ENCODE measurements at places on chromosomes 11 and 22.

- DNase-seq: no peak
Measured at GRCh38 chr22:46074771-46075551, 75.4 kb upstream of the PPARA start.

DNA sequence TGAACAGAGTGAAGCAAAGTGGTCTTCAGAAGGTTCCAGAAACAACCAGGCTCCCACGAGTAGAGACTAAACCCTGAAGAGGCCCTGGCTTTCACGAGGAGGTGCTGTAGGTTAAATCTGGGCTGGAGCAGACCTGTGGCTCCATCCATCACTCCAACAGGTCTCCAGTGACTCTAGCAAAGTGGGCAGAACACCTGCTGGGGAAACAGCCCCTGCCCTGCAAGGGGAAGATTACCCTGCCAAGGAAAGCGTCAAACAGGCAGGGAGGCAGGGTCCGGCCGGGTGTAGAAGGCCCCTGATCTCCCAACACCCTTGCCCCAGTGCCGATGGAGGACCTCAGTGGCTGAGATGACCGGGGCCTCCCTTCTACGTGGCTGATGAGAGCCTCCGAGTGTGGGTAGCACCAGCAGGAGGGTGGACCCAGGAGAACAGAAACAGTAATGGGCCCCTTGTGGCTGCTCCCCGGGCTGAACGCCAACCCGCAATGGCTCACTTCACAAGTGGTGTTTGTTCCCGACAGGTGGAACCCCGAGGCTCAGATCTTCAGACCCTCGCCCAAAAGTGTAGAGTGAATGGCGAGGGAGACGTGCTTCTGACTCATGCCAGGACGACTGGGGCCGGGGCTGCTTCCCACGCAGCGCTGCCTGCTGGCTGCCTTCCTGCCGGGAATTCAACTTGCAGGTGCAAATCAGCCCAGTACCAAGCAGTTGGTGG lies 112.0 kb downstream of the SHANK2 start:
- no peak for DNase-seq

DNA sequence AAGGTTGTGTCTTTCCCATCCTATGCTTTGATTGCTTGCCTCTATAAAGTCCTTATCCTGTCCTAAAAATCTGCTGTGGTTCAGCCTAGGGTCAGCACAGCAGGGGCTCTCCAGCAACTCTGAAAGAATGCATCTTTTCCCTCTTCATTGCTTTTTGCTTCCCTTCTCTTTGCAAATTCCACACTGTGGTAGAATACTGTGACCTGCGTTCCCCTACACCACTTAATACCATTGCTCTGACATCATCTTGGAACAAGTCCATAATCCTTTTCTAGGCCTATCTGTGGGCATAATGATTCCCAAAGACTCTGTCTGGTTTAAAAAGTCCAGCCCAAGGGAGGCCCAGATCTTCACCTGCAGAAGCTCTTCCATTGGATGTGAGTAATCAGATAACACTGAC lies 177.7 kb downstream of the NAV2 start:
- DNase-seq: no peak

- DNase-seq: no peak
Measured at GRCh38 chr22:20566420-20567260, 59.2 kb downstream of the MED15 start.

- DNase-seq: no peak
Measured at GRCh38 chr22:17434856-17435255, 65.6 kb downstream of the CECR2 start.

- DNase-seq: no peak
Measured at GRCh38 chr11:124759266-124760204, 2.6 kb downstream of the ESAM start.

- no peak for DNase-seq
Measured at GRCh38 chr22:40463017-40463631, 92.7 kb downstream of the SGSM3 start.

DNA sequence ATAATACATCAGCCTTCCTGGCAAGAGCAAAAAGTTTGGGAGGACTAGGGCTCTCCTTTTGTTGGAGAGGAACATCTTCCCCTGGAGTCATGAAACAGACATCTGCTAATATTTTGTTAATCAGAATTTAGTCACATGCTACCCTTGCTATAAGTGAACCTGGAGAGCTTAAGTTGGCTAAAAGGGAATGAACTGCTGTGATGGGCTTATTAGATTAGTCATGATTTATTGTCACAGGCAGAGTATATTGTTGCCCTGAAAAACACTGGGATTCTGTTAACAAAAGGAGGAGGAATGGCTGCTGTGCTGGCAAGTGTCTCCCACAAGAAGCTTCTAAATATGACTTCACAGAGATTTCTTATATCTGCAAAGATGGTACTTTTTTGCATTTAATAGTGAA lies 16.0 kb downstream of the TCP11L1 start:
- DNase-seq: no peak

GRCh38 chr11:109794501-109794900 lies 298.7 kb upstream of the ZC3H12C start:
- DNase-seq: no peak

GRCh38 chr11:5550440-5551095 lies 2.2 kb upstream of the OR52H1 start:
- no peak for DNase-seq

DNA sequence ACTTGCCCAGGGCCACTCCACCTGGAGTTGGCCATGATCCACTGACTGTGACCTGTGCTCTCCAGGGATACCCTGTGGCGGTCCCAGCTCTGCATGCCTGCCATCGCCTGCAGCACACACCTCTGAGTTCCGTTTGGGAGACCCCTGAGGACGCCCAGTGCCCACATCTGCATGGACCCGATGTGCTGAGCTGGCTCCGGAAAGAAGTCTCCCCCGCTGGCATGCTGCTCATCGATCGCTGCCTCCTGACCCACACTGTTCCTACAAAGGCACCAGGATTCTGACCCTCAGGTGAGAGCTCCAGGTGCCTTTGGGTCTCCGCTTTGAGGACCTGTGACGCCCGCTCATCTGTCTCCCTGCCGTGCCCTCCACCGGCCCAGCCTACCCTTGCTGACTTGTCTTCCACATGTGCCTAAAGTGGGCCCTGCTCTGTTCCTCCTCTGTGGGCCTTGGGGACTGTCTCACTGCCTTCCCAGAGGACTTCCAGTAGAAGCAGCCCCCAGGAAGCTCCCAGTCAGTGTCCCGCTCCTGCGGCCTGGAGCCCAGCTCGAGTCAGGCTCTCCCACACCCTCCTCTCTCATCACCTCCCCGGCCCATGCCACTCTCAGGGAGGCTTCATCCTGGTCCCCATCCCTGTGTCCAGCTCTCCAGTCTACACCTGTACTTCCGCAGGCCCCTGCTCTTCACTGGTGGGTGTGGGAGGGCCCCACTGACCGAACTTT lies 5.9 kb upstream of the SLC25A1 start:
- no peak for DNase-seq

DNA sequence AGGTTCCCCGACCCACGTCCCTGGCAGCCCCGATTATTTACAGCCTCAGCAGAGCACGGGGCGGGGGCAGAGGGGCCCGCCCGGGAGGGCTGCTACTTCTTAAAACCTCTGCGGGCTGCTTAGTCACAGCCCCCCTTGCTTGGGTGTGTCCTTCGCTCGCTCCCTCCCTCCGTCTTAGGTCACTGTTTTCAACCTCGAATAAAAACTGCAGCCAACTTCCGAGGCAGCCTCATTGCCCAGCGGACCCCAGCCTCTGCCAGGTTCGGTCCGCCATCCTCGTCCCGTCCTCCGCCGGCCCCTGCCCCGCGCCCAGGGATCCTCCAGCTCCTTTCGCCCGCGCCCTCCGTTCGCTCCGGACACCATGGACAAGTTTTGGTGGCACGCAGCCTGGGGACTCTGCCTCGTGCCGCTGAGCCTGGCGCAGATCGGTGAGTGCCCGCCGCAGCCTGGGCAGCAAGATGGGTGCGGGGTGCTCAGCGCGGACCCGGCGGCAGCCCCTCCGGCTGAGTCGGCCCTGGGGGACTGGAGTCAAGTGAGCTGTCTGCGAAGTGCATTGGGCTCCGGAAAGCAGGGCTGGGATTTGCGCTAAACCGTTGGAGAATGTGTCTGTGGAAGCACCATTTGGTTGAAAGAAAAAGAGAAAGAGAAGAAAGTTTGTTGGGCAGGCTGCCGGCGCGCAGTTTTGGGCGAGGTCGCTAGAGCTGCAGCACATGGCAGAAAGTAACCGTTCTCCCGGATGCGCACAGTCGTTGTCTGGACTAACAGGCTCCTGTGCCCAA lies at the start of gene CD44:
Gene CD44 (plus strand): TSS at position 229 of the 779 bp plus-strand sequence. CDS start 133 bp downstream, at position 362.
- DNase-seq: no peak

DNA sequence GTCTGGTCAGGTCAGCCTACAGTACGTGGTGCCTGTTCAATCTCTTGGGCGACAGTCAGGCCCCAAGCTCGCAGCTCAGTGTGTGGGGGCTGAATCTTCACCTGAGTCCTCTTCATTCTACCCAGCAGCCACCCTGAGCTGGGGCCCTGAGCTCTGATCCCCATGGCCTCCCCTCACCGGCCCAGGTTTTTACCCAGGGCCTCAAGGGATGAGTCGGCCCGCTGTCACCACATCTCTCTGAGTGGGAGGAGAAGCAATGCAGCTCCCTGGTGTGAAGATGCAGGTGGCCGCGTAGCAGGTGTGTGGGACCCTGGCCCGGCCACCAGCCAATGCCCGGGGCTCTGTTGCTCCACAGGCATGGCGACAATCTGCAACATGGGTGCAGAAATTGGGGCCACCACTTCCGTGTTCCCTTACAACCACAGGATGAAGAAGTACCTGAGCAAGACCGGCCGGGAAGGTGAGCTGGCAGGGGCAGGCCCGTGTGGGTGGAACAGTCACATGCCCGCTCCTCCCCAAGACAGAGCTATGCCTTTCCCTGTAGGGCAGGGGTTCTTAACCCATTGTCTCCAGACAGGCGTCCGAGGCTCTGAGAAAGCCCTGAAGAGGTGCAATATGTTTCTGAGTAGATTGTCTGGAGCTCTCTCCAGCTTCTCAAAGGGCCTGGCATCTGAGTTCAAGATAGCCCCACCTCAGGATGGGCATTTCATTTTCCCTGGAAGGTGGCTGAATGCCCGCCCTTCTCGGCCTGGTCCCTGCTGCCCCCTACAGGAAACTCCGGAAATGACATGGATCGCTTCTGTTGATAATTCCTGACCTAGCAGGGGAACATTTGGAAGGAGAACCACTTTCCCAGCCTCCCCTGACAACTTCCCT lies 26.9 kb downstream of the POLR3H start:
- no peak for DNase-seq

DNA sequence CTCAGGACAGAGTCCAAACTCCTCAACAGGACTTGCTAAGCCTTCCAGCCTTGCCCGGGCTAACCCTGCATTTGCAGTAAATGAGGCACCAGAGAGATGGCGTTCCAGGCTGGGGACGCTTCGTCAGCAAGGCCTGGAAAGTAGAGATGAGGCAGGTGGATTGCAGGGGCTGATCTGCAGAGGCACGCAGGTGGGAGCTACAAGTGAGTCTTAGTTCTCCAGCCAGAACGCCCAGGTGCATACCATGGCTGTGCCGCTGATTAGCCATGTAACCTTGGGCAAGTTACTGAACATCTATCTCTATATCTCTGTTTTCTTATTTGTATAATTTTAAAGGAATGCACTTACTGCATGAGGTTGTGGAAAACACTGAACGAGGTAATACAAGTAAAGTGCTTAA lies 52.7 kb upstream of the BARX2 start:
- no peak for DNase-seq

GRCh38 chr11:34960277-34960676 lies 43.9 kb downstream of the PDHX start:
- DNase-seq: no peak

GRCh38 chr11:45233804-45234170 lies 52.4 kb downstream of the SYT13 start:
- no peak for DNase-seq

All from stimulated activated CD8-positive, alpha-beta memory T cell treated with anti-CD3 and anti-CD28 coated beads, Interleukin-7, amount 100 ng/mL, for 24 hours (primary cell).